A172 (cell line): ENCODE measurements at places on chromosomes 1 and 21. TPM values are rescaled to one million over a fixed set of nuclear protein-coding genes. Genes with fewer than 3 reads are reported as not detected.

The LRRC7 gene
- total RNA-seq, result 0.28 and 0.43 TPM in 2 replicates

The TNNT2 gene
- 0.45 and 2.9 TPM in 2 replicates for total RNA-seq

The ELAPOR1 gene
- total RNA-seq, result 1.7 and 3.2 TPM in 2 replicates

GRCh38 chr1:171884475-171884874, 43.2 kb downstream of the DNM3 start:
- DNase-seq, result no peak

DNA sequence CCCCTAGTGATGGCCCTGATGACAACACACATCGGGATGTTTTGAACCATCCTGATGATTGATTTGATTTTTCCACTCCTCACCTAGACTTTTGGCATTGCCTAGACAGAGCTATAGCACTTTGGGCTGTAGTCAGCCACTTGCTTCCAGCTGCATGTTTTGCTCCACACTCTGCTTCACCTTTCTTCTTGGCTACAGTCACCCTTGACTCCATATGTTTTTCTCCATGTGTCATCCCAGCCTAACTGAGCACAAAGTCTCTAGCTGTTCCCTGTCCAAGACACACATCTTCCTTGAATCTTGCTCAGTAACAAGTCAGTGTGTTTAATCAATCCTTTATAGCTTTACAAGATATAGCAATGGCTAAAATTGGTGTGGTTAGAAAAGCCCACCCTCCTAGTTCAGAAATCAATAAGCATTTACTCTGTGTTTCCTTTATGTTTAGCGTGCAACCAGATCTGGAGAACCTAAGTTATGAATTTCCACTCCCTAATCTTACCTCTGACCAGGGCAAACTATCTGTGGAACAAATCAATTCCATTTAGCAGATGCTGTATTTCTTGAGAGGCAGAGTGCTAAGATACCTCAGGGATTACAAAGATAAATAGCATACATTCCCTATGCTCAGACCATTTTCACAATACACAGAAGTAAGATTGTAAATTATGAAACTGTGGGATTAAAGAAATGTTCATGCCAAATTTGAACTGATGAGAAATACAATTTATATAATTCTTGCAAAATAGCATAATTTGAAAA, 98.4 kb upstream of the LYPLAL1 start:
- no peak for DNase-seq

- no peak for DNase-seq
These were observed 27.8 kb downstream of the FAM20B start for GRCh38 chr1:179053486-179053885.

DNA sequence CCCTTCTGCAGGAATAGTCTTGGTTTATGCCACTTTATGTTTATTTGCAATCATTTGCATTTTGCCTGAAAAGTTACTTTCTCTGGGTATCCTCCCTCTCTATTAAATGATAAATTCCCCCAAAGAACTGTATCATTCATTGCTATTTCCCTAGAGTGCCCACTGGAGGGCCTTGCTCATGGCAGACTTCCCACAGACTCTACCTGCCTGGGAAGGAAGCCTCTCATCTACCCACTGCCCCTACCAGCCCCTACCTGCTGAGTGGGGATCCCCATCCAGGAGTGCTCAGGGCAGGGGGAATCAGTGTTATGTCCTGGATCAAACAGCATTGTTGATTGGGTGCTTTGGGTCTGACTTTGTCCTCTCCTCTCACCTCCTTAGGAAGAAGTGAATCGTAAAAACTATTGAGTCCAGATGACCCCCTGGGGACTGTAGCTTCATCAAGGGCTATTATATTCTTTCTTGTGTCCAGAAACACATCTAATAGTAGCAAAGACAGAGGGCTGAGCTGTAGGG, 6.8 kb upstream of the LRRN2 start:
- DNase-seq, result no peak

GRCh38 chr1:182633657-182634281, 29.6 kb upstream of the RGS16 start:
- DNase-seq, result peak; percentile 56

DNA sequence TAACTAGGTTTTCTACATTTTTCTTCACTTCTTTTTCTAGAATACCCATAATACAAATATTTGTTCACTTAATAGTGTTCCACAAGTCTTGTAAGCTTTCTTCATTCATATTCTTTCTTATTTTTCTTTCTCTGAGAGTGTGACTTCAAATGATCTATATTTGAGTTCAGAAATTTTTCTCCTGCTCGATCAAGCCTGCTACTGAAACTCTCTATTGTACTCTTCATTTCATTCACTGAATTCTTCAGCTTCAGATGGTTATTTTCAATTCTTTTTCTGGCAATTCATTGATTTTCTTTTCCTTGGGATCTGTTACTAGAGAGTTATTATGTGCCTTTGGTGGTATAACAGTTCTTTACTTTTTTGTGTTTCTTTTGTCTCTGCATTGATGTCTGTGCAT, 82.5 kb upstream of the CAMK1G start:
- no peak for DNase-seq

- peak; percentile 88 for DNase-seq
These were observed 11.8 kb upstream of the PAX7 start for GRCh38 chr1:18618546-18619466.

- DNase-seq, result peak; percentile 18
These were observed 30.9 kb downstream of the PDE9A start for GRCh38 chr21:42684109-42684916.
